ENCODE measurements at places on chromosomes 2 and 18.

DNA sequence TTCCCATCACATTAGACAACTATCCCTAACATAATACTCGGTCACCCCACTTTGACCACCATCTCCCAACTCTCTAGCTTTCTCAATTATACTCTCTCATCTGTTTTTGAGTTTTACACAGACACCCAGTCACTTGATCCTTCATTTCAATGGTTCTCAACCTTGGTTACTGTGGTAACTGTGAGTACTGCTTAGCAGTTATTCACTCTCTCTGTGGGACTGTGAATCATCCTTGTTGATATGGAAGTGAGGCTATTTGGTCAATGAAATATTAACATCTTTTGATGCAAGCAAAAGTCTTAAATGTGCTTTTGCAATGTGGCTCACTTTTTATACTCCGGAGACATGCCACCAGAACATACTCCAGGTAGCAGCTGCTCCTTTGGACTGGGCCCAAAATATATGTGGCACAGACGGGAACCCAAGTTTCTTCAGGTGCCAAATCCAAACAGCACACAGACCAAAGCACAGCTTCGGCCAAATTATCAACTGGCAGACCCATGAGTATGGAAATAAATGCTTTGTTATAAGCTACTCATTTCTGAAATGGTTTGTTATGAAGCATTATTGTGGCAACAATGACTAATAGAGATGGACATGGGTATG is 75.0 kb upstream of the SLC25A52 start:
- DNase-seq: no peak

- DNase-seq: peak; percentile 58
Observed at GRCh38 chr2:204871231-204871953, 326.1 kb downstream of the PARD3B start.

GRCh38 chr18:58412844-58413666 is 215.8 kb downstream of the ALPK2 start:
- no peak for DNase-seq

- peak; percentile 31 for DNase-seq
Observed at GRCh38 chr2:32249731-32250236, 14.9 kb downstream of the NLRC4 start.

- DNase-seq: no peak
Observed at GRCh38 chr2:41622301-41622700, 425.5 kb upstream of the PKDCC start.

DNA sequence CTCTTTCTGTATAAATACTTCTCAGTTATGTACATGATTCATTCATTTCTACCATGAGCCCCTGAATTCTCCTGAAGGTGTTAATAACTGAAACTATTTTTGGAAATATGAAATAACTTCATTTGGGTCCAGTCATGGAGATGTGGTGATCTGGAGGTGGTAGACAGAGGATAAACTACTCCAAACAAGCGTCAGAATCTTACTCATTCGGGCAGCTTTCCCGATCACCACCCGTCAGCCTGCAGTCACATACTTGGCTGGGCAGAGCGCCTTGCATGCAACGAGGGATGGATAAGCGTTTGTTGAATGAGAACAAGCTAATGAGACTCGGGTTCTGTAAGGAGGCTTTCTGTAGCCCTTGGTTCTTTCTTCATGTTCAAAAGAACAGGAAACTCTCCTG is 222.7 kb downstream of the CD226 start:
- no peak for DNase-seq

DNA sequence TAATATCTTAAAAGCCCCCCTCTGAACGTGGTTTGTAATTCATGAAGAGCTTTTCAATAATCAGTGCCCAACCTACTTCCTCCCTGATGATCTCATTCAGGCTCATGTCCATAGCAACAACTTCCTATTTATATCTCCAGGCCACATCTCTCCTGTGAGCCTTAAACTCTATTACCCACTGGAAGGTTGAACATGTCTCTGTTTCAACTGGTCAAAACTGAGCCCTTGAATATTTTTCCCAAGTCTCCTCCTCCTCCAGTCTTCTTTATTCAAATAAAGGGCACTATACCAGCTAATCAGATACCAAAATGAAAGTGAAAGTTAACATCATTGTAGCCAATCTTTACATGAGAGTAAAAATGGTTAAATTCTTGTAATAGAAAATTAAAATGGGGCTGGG is 63.7 kb upstream of the ITGA4 start:
- DNase-seq: peak; percentile 53

DNA sequence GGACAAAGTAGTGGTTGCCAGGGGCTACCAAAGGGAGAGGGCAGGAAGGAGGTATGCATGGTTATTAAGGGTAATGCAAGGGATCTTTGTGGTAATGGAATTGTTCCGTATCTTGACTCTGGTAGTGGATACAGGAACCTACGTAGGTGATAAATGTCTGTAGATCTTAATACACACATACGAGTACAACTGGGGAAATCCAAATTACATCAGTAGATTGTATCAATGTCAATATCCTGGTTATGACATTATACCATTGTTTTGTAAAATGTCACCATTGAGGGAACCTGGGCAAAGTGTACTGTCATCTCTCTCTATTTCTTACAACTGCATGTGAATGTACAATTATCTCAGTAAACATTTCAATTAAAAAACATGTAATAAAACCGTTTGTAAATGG is 56.2 kb downstream of the ALPK2 start:
- no peak for DNase-seq

Data from foreskin fibroblast (primary cell).